Fibroblast of skin of right quadriceps (primary cell): ENCODE measurements at places on chromosomes 5 and 9.

DNA sequence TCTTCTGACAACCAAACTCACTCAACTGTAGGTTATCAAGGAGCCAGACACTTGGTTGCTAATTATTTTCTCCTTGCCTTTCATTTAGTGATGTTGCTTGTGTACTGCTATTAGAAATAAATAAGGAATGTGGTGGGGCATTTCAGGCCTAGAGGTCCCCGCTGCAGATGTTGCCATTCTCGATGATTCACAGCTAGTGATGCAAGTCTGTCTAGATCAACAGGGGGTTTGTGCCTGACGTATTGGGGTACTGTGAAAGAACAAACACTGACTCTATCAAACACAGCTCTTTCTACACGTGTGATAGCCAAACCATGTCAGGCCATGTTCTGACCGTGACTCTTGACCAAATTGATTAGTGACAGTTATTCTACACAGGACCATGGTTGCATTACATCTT lies 144.7 kb downstream of the OSTF1 start:
- no peak for DNase-seq

- DNase-seq: no peak
Measured at GRCh38 chr9:120714846-120715388, 647 bp upstream of the MEGF9 start.

- no peak for DNase-seq
Measured at GRCh38 chr5:179230061-179230461, 115.2 kb downstream of the ADAMTS2 start.

DNA sequence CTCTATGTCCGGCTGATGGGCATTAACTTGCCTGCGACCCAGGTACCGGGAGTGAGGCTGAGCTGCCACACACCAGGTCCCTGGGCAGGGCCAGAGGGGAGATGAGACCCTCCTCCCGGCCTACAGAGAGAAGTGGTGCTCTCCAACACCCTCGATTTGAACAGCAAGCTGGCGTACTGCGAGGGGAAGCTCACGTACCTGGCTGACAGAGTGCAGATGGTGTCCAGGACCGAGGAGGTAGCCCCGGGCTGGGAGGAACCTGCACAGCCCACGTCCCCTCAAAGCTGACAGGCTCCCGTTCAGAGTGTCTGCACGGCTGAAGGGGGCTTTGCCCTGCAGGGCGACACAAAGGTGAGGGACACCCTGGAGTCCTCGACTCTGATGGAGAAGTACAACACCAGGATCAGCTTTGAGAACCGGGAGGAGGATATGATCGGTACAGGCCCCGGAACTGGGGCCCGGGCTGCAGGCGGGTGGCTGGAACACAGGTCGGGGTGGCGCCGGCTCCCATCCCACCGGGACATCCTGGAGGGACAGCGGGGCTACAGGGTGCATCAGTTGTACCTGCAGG lies 1.0 kb upstream of the RABL6 start:
- DNase-seq: no peak

- no peak for DNase-seq
Measured at GRCh38 chr5:117738571-117738970, 1163.9 kb upstream of the SEMA6A start.

GRCh38 chr5:163385271-163385670 lies 52.1 kb upstream of the CCNG1 start:
- DNase-seq: no peak

DNA sequence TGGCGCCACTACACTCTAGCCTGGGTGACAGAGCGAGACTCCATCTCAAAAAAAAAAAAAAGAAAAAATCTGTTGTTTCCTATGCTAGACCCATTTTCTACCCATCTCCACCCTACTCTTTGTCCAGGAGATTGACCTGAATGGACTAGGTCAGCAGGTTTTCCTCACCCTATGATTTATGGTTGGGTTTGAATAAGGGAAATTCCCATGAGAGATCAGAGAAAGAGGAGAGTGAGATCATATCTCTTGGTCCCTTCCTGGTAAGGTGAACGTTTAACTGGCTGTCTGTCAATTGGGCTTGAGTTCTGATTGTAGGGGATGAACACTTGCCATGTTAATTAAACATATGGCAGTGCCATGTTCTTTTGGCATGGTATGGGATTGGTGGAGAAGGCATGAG lies 387.4 kb downstream of the MAN2A1 start:
- DNase-seq: no peak

DNA sequence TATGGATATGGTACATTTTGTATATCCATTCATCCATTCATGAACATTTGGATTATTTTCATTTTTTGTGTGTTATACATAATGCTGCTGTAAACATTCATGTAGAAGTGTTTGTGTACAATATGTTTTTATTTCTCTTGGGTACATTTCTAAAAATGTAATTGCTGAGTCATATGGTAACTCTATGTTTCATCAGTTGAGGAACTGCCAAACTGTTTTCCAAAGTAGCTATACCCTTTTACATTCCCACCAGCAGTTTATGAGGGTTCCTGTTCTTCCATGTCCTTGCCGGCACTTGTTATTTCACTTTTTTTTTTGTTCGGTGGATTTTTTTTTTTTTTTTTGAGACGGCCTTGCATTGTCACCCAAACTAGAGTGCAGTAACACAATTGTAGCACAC lies 54.0 kb upstream of the MCCC2 start:
- DNase-seq: peak; percentile 15

GRCh38 chr9:133730994-133731715 lies 7.0 kb downstream of the SARDH start:
- DNase-seq: no peak

GRCh38 chr5:38257308-38258041 lies 884 bp upstream of the EGFLAM start:
- no peak for DNase-seq

DNA sequence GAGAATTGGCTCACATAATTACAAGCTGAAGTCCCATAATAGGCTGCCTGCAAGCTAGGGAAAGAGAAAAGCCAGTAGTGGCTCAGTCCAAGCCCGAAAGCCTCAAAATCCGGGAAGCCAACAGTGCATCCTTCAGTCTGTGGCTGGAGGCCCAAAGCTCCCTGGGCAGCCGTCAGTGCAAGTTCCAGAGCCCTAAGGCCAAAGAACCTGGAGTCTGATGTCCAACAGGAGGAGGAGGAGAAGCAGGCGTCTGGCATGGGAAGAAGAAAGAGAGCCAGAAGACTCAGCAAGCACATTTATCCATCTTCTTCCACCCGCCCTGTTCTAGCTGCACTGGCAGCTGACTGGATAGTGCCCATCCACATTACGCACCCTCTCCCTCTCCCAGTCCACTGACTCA lies 213.4 kb downstream of the GAS1 start:
- DNase-seq: no peak

- DNase-seq: no peak
Measured at GRCh38 chr5:150163547-150164059, 3.0 kb upstream of the CDX1 start.

GRCh38 chr5:133219296-133219695 lies 167.5 kb downstream of the HSPA4 start:
- DNase-seq: no peak

DNA sequence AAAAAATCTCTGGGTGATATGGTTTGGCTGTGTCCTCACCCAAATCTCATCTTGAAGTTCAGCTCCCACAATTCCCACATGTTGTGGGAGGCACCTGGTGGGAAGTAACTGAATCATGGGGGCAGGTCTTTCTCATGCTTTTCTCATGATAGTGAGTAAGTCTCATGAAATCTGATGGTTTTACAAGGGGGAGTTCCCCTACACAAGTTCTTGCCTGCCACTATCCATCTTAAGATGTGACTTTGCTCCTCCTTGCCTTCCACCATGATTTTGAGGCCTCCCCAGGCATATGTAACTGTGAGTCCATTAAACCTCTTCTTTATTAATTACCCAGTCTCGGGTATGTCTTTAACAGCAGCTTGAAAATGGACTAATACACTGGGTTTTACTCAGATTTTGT lies 513.9 kb downstream of the TLE4 start:
- DNase-seq: no peak

DNA sequence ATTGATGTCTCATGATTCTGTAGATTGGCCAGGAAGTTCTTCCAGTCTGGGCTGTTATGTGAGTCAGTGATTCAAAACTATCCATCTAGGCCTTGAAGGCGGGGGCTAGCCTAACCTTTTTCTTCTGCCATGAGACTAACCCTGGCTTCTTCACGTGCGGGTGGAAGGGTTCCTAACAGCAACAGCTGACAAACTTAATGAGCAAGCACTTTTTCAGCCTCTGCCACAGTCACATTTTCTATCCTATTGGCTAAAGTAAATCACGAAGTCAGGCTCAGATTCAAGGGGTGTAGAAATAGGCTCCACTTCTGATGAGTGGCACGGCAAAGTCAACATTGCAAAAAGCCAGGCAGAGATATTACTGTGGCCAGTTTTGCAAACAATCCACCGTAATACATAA lies 68.4 kb downstream of the STK32A start:
- DNase-seq: no peak

- no peak for DNase-seq
Measured at GRCh38 chr5:33531824-33532223, 91.1 kb downstream of the TARS1 start.

DNA sequence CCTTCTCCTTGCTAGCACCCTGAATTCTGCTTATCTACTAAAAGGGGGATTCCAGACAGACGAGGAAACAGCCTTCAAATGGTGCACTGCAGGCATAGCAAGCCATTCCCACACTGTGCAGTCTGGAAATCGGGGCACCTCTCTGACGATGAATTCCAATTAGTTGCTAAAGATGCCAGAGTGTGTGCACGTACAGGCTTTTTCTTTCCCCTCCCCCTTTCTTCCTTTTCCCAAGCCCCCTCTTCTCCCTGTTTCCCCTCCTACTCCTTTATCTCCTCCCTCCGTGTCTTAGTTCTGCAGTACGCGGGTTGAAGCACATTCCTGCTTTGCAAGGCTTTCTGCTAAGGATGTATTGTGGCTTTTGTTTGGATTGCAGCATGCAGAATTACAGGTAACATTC lies at the start of gene GPR21:
TSS of gene GPR21 (plus strand) at position 316 of the 400 bp plus-strand sequence. CDS start 900 bp downstream, outside the sequence.
- no peak for DNase-seq

GRCh38 chr9:14710804-14711203 lies 11.7 kb downstream of the CER1 start:
- peak; percentile 67 for DNase-seq

DNA sequence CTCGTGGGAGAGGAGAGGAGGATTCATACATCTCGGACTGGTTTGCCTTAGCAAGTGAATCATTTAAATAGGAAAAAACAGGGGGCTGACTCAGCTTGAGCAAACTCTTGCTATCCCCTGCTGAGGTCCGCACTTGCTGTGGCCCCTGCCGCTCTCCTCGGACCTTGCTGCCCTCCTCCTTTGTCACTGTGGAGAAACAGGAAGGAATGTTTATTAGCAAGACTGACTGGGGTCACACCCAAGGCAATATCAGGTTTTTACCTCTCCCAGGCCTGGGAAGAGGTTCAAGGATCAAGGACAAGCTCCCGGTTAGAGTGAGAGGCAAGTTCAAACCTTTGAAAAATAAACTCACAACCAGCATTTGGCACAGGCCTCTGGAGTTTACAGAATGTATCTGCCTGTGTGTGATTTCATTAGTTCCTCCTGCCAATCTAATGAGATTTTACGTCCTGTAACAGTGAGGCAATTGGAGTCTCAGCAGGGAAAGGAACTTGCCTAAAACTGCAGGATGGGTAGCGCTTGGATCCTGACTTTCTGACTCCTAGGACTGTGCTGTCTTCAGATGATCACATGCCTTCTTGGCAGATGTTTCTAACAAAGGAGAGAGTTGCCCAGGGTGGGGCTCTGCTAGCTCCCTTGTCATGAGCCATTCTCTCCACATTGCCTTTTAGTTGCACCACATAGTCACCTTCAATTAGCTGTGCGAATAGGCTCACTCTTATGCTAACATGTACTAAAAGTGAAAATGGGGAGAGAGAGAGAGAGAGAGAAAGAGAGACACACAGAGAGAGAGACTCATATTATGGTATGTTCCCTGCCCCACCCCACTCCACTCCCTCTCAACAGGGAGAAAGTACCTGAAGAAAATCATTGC lies 108.6 kb upstream of the CDKN2B start:
- DNase-seq: peak; percentile 58

- no peak for DNase-seq
Measured at GRCh38 chr9:72119853-72120252, 29.4 kb upstream of the GDA start.

DNA sequence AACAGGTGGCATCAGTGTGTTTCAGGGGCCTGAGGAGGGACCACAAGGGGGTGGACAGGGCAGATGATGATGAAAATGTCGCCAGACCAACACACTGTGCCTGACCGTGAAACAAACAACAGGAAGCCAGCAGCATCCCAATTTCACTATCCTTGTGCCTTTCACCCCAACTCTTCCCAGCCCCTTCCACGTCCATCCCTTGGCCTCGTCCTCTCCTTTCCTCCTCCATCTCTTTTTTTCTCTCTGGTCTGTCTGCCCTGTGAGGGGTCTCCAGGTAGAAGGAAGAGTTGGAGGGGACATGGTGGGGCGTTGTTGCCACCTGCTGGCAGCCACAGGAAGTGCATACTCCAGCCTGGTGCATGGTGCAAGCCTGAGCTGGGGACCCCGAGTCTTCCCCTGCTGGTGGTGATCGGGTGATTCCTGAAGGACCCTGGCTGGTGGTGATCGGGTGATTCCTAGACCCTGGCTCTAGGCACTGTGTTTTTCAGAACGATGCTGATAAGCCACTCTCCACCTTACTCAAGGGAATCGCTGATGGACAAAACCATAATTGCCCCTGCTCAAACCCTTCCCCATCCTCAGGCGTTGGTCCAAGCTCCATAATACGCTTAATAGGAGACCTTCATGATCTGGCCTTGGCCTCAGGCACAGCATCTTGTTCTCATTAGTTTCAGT lies 21.7 kb upstream of the NSD1 start:
- peak; percentile 37 for DNase-seq
